ENCODE measurements at places on chromosomes 2 and 18.

DNA sequence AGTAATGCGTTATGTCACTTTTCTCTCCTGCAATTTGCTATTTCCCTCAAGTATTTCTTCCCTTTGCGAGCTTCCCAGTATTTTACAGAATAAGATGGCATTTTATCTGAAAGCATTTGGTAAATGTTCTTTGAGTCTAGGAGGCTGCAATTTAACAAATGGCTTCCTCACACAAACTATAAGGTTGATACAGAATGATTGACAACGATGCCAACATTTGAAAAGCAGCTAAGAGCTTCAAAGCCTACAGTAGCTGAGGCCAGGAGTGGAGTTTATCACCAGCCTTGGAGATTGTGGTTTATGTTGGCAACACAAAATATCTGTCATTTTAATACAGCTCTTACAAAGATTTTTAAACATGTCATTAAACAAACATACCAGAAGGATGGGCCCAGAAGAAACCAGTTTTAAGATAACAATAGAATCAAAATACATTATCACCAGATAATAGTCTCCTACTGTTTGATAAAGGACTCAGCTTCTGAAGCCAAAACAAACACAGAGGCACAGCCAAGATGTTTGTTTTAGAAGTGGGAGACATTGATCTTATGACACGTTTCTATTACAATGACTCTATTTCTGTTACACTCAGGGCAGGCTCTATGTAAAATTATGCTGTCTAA lies 711.4 kb upstream of the ACVR2A start:
- no peak for DNase-seq

DNA sequence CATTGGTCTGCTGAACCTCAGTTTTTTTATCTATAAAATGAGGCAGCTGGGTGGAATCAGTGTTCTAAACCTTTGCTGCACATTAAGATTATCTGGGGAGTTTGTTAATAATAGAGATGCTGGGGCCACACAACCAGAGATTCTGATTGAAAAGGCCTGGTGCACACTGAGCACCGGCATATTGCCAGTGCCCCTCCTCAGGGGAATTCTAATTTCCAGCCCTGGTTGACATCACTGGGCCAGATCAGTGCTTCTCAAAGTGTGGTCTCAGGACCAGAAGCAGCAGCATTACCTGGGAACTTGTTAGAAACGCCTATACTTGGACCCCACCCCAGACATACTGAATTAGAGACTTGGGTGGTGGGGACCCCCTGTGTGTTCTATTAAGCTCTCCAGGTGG lies 112.5 kb downstream of the SETBP1 start:
- DNase-seq: no peak

DNA sequence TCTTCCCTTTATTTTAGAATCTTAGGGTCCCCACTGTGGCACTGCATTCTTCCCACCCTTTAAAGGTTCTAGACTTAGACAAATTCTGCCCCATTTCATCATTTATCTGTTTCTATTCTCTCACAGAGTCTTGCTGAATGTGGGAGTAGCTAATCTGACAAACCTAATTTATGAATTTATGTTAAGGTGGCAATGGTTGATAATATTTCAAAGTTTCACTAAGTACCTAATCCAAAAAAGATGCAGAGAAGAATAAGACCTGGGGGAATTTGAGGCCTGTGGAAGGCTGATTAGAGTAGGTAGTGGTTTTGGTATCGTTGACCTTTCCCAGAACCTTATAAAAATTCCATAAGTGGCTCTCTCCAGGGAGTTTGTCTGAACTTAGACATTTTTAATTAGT lies 18.0 kb downstream of the KCNE4 start:
- DNase-seq: no peak

GRCh38 chr2:180799141-180799540 lies 181.3 kb upstream of the UBE2E3 start:
- no peak for DNase-seq

DNA sequence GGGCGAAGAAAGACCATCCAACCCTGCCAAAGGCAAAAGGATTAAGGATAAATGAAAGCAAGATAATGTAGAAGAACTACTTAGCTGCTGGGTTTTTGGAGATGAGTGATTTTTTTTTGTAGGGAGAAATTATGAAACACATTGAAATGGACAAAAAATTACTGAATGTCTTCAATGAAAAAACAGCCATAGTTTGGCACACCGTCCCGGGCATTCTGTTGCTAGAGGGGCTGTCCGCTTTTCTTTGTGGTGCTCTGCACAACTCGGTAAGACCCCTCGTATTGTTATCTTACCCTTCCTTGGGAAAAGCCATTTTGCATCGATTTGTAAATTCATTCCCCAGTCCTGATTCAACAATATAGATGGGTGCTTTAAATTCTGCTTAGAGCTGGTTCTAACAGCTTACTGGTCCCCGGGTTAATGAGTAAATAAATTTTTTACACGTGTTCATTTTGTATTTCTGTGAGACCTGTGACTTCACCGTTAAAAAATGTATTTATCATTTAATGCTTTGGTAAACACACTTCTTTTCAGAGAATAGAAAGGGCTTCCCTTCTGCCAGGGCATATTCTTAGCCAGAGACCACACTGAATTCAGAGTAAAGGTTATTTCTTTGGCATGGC lies 912 bp upstream of the LAPTM4A start:
- DNase-seq: peak; percentile 81

- no peak for DNase-seq
These were observed 501.5 kb downstream of the NR4A2 start for GRCh38 chr2:155830817-155831579.

GRCh38 chr18:63963615-63964256 lies 6.1 kb upstream of the SERPINB8 start:
- peak; percentile 23 for DNase-seq

GRCh38 chr2:47735912-47736311 lies 47.0 kb upstream of the MSH6 start:
- no peak for DNase-seq

DNA sequence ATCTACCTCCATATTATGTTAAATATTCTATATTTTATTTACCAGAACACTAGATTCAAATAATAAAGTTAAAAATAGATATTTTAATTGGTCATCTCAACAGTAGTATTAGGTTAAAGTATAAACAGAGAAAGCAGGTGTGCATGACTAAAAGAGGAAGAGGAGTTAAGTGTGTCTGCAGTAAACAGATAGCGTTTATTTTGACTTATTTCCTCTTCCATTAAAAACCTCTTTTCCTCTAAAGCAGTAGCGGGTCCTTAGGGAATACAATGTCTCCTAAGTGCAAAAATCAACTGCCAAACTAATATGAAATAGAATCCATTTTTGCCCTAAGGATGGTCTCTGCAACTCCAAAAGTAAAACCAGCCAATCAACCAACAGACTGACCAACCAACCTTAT lies 27.7 kb downstream of the EIF2AK3 start:
- no peak for DNase-seq

DNA sequence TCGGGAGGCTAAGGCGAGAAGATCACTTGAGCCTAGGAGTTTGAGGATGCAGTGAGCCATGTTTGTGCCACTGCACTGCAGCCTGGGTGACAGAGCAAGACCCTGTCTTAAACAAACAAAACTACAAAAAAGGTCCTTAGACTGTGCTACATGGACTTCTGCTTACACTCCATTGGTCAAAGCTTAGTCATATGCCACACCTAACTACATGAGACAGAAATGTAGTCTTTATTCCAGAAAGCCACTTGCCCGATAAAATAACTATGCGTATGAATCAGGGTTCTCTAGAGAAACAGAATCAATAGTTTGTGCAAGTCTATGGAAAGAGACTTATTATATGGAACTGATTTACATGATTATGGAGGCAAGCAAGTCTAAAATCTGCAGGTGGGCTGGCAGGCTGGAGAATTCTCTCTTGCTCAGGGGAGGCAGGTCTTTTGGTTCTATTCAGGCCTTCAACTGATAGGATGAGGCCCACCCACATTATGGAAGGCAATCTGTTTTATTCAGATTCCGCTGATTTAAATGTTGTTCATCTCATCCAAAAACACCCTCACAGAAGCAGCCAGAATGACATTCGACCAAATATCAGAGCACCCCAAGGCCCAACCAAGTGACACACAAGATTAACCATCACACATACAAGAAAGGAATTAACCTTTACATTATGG lies 114.4 kb upstream of the SIX2 start:
- no peak for DNase-seq

GRCh38 chr2:138122891-138123290 lies 158.6 kb downstream of the HNMT start:
- no peak for DNase-seq

GRCh38 chr2:213627054-213627710 lies 342.9 kb downstream of the SPAG16 start:
- DNase-seq: no peak

GRCh38 chr2:88053934-88054781 lies 1.4 kb downstream of the KRCC1 start:
- no peak for DNase-seq

DNA sequence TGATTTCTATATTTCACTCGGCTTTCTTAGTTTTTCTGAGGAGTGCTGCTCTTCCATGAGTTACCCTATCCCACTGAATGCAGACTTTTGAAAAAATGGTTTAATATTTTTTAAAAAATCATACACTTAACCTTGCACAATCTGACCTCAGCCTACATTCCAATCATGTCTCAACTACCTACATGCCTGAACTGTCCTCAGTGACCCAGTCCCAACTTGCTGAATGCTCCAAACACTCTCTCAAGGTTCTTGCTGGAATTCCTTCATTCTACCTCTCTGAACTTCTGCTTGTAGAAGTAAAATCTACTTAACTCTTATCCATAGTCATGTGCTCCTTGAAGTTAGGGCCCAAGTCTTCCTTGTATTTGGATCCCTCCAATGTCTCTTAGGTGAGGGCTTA lies 181.6 kb downstream of the XIRP2 start:
- no peak for DNase-seq

DNA sequence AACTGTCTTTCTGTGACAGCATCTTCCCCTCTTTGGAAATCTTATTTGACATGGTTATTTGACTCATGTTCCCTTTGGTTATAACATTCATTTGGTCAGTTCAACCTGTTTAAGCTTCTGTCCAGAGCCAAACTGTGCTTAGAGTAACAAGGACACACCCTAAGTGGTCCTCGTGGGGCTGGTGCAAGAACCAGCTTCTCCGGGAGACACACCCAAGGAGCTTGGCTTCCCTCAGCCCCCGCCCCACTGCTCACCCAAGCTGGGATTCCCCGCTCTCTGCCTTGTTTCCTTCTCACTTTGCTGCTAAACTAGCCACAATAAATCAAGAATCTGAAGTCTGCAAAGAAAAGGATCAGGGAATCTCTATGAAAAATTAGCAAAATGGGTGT lies 1.4 kb downstream of the SCYGR3 start:
- no peak for DNase-seq

GRCh38 chr18:34844732-34845459 lies 134.8 kb downstream of the DTNA start:
- DNase-seq: no peak

- no peak for DNase-seq
These were observed 3.2 kb upstream of the LIMS2 start for GRCh38 chr2:127678531-127678930.

- no peak for DNase-seq
These were observed 344.5 kb upstream of the LRATD1 start for GRCh38 chr2:14288016-14288415.

DNA sequence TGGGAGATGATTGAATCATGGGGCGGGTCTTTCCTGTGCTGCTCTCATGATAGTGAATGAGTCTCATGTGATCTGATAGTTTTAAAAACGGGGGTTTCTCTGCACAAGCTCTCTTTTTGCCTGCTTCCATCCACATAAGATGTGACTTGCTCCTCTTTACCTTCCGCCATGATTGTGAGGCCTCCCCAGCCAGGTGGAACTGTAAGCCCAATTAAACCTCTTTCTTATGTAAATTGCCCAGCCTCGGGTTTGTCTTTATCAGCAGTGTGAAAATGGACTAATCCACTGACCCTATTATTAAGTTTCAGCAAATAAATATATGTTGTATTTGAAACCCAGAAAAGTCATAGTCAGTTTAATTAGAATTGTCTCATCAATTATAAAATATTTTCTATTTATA lies 22.0 kb downstream of the IRS1 start:
- DNase-seq: no peak

GRCh38 chr2:120766470-120767351 lies 31.0 kb downstream of the GLI2 start:
- DNase-seq: no peak

DNA sequence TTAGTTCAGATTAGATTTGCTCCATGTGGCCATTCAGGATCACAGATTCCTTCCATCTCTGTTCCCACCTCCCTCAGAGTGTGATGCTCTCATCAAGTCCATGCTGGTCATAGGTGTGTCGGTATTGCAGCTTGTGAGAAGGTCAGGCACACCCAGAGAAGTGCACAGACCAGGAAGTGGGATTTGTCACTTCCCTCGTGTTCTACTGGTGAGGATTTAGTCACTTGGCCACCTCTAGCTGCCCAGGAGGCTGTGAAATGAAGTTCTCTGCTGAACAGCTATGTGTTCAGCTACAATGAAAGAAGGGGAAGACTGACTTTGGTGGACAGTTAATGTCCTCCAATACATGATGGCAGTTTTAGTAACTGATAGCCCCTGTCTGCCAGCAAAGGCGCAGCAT lies 3.5 kb upstream of the LANCL1 start:
- no peak for DNase-seq

- DNase-seq: no peak
These were observed 4.8 kb downstream of the LIPT1 start for GRCh38 chr2:99159594-99159993.

DNA sequence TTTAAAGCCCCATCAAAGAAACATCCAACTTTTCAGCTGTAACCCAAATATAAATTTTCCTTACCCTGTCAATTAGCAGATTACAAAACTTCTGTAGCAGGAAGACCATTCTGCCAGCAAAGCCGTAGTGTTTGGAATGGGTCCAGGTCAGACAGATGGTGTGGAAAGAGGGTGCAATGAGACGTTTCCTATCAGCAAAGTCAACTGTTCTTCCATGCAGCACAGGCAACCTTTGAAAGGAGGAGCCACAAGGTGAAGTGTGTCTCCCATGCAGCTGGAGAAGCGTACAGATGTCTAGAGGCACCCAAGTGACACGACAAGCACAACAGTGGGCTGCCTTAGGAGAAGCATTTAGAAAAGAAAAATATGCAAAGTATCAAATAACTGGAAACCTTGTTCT lies 83.7 kb downstream of the SP3 start:
- DNase-seq: peak; percentile 99

DNA sequence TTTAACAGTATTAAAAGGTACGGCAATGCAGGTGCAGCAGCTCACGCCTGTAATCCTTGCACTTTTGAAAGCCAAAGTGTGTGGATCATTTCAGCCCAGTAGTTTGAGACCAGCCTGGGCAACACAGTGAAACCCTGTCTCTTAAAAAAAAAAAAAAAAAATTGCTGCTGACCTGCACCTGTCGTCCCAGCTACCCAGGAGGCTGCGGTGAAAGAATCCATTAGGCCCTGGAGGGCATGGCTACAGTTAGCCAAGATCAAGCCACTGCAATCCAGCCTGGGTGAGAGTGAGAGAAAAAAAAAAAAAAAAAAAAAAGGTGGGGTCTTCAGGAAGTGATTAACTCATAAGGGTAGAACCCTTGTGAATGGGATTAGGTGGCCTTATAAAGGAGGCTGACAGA lies 12.8 kb downstream of the CUL3 start:
- no peak for DNase-seq

GRCh38 chr2:1727101-1727771 lies 17.1 kb downstream of the PXDN start:
- no peak for DNase-seq

All from NCI-H1694 treated with DMSO at 0.1 percent for 48 hours (cell line).